ENCODE measurements at places on chromosomes 16 and 17. TPM values are rescaled to one million over a fixed set of nuclear protein-coding genes. Genes with fewer than 3 reads are reported as not detected.

Gene ALOX12
- not detected for total RNA-seq

Gene CDC6
- total RNA-seq, result 9.6 TPM

Gene WSCD1
- total RNA-seq, result 0.72 TPM

Gene HSPB9
- total RNA-seq, result not detected

Gene AGRP
- not detected for total RNA-seq

Gene HNF1B
- total RNA-seq, result not detected

Gene TNFSF13
- total RNA-seq, result 11.4 TPM

Gene LLGL2
- total RNA-seq, result 0.54 TPM

Gene PABPN1L
- total RNA-seq, result not detected

Gene C17orf50
- not detected for total RNA-seq

Gene FOXN1
- total RNA-seq, result not detected

Gene HIGD1B
- not detected for total RNA-seq

Gene GAS7
- 10.8 TPM for total RNA-seq

Gene ARHGAP44
- 5.6 TPM for total RNA-seq

Gene CAMKK1
- 4.7 TPM for total RNA-seq

Gene CCDC200
- total RNA-seq, result not detected

Gene KCTD19
- total RNA-seq, result not detected

Gene CDH8
- total RNA-seq, result not detected

Gene CTRB1
- total RNA-seq, result not detected

Gene HSD11B2
- 0.18 TPM for total RNA-seq

Gene DRC7
- not detected for total RNA-seq

Gene CIBAR2
- total RNA-seq, result not detected

Gene PRAC2
- not detected for total RNA-seq

Gene PLA2G10
- total RNA-seq, result not detected

Gene CRYM
- not detected for total RNA-seq

Gene NEUROD2
- not detected for total RNA-seq

Gene MRC2
- 294 TPM for total RNA-seq

Gene LITAFD
- total RNA-seq, result not detected

Gene AOC3
- total RNA-seq, result not detected

Gene DNAH17
- total RNA-seq, result not detected

Gene MPP2
- 10.3 TPM for total RNA-seq

Gene FBXW10B
- total RNA-seq, result not detected

Gene PDIA2
- total RNA-seq, result 0.18 TPM

Gene CARD14
- total RNA-seq, result not detected

Gene ANKRD40CL
- not detected for total RNA-seq

Gene SLC38A8
- total RNA-seq, result not detected

Gene MPP3
- total RNA-seq, result 6.3 TPM

Gene BAIAP3
- total RNA-seq, result 4.7 TPM

Gene ENO3
- 1.3 TPM for total RNA-seq

Gene CDRT15L2
- total RNA-seq, result not detected

Gene SLX4
- 3.4 TPM for total RNA-seq

Gene SLC47A2
- not detected for total RNA-seq

Gene KRTAP1-5
- not detected for total RNA-seq

Gene GAS2L2
- total RNA-seq, result 0.18 TPM

Gene TNP2
- not detected for total RNA-seq

Gene LRRC46
- not detected for total RNA-seq

Gene AANAT
- not detected for total RNA-seq

Gene KRT13
- total RNA-seq, result not detected

Gene OR2C1
- total RNA-seq, result not detected

Gene BCL6B
- total RNA-seq, result 0.90 TPM

Gene NPW
- not detected for total RNA-seq

Gene MMP28
- not detected for total RNA-seq

Gene RHBDF2
- total RNA-seq, result 26.7 TPM

Gene JPT1
- total RNA-seq, result 100 TPM

Gene ARHGDIG
- total RNA-seq, result 2.3 TPM

Gene HOXB3
- total RNA-seq, result 0.36 TPM

Gene RBL2
- total RNA-seq, result 38.3 TPM

Gene ATP2A1
- under 0.01 TPM for total RNA-seq
